Fibroblast of lung (primary cell): ENCODE measurements at places on chromosomes 12 and 14. TPM values are rescaled to one million over a fixed set of nuclear protein-coding genes. Genes with fewer than 3 reads are reported as not detected.

Gene IAPP
- not detected in 2 replicates for total RNA-seq

Gene OTX2
- total RNA-seq: not detected in 2 replicates

Gene KCNH3
- total RNA-seq: 0.17 and 0.26 TPM in 2 replicates

Gene HELB
- 2.6 and 3.1 TPM in 2 replicates for total RNA-seq

Gene KCNJ8
- total RNA-seq: 7.4 and 13.2 TPM in 2 replicates

Gene HPD
- 0.17 and 0.26 TPM in 2 replicates for total RNA-seq

Gene CCDC196
- total RNA-seq: not detected in 2 replicates

Gene IL23A
- total RNA-seq: 0.17 TPM in 1 of 2 replicates, not detected in the other

Gene NPFF
- not detected in 2 replicates for total RNA-seq

Gene CRIP1
- total RNA-seq: 1.3 and 3.0 TPM in 2 replicates

DNA sequence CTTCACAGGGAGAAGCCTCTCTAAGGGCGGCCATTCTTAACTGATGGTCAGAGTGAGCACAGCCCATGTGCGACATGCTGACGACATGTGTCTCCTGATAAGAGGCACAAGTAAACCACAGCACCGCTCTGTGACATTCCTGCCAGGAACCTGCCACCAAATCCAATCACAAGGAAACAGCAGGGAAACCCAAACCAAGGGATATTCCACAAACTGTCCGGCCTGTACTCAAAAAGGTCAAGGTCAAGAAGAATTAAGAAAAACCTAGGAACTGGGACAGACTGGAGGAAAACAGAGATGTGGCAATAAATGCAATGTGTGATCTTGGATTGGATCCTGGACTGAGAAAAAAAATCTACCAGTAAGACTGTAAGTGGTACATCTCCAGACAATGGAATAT, 91.9 kb downstream of the SYNE3 start:
- no peak for DNase-seq

- no peak for DNase-seq
Observed at GRCh38 chr12:54798651-54799050, 55.7 kb upstream of the MUCL1 start.

- DNase-seq: peak; percentile 71
Observed at GRCh38 chr12:30796313-30796780, 41.6 kb upstream of the CAPRIN2 start.

- DNase-seq: no peak
Observed at GRCh38 chr12:107263980-107264379, 170.6 kb upstream of the CRY1 start.

GRCh38 chr14:89491711-89492381, 74.8 kb upstream of the FOXN3 start:
- peak; percentile 67 for DNase-seq

DNA sequence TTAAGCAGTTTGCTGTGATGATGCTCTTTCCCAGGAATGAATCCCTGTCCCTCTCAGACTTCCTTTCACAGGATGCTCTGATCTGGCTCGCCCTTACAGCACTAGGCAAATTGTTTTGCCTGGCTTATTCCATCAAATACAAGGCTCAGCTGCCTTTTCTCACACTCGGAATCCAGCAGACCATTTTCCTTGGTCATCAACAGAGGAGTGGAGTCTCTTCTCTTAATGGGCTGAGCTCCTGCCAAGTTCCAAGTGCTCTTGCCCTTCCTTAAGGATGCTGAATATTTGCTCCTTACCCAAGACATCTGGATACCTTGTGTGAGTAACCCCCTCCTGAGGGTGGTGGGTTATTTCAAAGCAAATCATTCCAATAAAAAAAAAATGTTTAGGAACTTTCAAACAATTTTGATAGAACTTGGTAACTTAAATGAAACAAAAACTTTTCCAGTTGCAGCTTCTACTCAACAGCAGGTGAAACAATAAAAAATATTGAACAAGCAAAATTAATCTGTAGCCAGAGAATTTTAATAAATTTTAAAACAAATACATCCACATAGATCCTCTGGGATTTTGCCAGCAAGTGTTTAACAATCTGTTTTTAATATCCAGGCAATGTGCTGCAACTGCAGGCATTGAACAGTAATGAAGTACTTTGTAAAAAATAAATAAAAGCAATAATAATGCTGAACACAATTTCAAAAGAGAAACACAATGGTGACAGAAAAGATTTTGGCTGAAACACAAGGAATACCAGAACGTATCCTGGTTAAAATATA, 264.0 kb upstream of the FAR2 start:
- DNase-seq: no peak

GRCh38 chr14:92516966-92517506, 3.5 kb downstream of the RIN3 start:
- DNase-seq: no peak

DNA sequence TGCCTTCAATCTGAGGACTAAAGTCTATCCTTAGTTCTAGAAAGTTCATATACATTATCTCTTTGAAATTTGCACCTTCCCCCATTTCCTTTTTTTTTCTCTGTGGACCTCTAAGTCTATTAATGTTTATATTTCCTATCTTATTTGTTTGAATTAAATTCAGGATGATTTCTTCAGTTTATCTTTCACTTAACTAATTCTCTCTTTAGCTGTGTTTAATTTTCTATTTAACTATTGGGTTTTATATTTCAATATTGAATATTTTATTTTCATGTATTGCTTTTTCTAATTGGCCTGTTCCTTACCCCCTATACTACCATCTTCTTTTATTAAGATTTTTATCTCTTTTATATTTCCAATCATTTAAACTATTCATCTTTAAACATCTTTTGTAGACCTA, 9.5 kb downstream of the PLEKHG3 start:
- DNase-seq: no peak

- DNase-seq: no peak
Observed at GRCh38 chr14:56751471-56751870, 58.8 kb downstream of the OTX2 start.

DNA sequence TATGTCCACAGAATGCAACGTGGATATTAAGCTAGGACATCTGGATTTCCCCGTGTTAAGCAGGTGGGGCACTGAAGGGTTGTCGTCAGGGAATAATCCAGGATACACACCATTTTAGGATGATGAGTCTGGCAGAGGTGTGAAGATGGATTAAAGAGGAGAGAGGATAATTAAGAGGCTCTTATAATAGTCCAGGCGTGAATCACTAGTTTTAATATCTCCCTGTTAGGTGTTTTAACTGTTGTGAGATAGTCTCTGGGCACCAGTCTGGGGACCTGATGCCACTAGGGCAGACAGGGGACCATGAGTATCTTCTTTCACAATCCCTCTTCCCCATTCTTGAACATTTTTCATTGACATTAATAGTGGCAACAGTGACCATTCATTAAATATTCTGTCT, 216.7 kb downstream of the TBX5 start:
- DNase-seq: no peak

DNA sequence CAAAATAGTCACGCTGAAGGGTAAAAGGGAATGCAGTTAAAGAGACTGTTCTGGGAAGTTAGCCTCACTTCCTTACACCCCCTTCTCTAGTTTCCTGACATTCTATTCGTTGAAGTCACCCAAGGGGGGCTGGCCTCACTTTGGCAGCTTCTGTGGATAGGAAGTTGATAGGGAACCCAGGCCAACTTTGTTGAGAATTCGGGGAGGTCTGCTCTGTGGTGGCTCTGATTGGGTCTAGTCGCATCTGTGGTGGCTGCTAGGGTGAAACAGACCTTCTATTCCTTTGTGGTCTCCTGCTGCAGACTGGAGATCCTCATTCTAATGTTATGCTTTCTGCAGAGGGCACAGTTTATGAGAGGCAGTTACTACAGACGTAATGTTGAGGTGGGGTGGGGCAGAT, 28.8 kb upstream of the GZMB start:
- DNase-seq: no peak

DNA sequence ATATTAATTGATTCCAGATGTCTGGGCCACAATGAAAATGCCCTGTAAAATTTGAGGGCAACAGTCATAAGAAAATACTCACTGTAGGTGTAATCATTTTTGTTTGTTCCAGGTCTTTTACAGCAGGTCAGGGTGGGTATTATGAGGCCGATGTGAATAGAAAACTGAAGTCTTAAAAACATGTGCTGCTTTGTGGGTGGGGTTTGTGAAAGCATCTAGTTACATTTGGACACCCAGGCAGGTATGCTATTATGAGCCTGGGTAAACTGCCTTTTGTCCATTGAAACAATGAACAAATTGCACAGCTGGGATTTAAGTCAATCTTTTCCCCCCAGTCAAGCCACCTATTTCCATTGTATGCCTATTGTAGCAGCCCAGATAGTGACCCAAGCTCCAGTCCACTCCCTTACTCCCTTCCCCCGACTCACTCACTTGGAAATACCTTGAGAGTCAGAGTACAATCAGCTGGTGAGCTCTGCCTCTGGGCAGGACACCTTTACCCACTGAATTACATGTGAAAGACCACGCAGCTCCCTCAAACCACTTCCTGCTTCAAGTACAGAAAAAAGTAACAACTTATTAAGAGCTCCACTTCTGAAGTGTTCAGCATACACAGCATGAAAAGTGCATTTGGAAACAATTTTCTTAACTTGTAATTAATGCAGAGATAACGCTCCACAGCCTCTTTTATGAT, 1.8 kb downstream of the IGF1 start:
- peak; percentile 41 for DNase-seq

- DNase-seq: peak; percentile 2
Observed at GRCh38 chr14:75126121-75126544, 715 bp downstream of the NEK9 start.

GRCh38 chr14:59632381-59632780, 55.8 kb upstream of the CCDC175 start:
- peak; percentile 7 for DNase-seq

DNA sequence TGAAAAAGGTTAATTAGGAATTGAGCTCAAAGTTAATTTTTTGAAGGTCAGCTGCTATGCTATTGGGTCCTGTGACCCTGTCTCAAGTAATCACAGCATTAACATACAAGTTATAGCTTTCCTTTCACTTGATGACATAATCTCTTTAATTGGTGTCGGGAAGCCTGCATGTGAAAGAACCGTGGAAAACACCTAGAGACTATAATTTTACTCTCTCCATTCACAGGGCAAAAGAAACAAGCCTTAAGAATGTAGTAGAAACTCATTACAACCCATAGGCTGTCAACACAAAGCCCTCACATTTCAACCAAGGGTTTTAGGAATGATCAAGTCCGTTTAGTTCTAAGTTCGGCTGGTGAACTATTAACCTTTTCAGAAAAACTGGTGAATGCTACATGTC, 104.4 kb downstream of the PPM1A start:
- no peak for DNase-seq

- peak; percentile 14 for DNase-seq
Observed at GRCh38 chr14:45136399-45136798, 669 bp downstream of the FANCM start.

DNA sequence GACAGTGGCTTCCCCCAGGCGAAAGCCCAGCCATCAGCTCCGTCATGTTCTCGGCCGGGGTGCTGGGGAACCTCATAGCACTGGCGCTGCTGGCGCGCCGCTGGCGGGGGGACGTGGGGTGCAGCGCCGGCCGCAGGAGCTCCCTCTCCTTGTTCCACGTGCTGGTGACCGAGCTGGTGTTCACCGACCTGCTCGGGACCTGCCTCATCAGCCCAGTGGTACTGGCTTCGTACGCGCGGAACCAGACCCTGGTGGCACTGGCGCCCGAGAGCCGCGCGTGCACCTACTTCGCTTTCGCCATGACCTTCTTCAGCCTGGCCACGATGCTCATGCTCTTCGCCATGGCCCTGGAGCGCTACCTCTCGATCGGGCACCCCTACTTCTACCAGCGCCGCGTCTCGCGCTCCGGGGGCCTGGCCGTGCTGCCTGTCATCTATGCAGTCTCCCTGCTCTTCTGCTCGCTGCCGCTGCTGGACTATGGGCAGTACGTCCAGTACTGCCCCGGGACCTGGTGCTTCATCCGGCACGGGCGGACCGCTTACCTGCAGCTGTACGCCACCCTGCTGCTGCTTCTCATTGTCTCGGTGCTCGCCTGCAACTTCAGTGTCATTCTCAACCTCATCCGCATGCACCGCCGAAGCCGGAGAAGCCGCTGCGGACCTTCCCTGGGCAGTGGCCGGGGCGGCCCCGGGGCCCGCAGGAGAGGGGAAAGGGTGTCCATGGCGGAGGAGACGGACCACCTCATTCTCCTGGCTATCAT, 663 bp downstream of the PTGER2 start:
- no peak for DNase-seq

- DNase-seq: no peak
Observed at GRCh38 chr12:92921877-92922276, 7.2 kb downstream of the EEA1 start.

GRCh38 chr14:73237219-73237785, at the start of gene PAPLN:
Gene PAPLN (plus strand): TSS chr14:73237506. CDS start chr14:73239779, 2,273 bp downstream.
- DNase-seq: peak; percentile 25

- DNase-seq: no peak
Observed at GRCh38 chr12:62103748-62104147, 156.5 kb upstream of the USP15 start.

- peak; percentile 45 for DNase-seq
Observed at GRCh38 chr14:91872517-91873470, 5.5 kb upstream of the TC2N start.

DNA sequence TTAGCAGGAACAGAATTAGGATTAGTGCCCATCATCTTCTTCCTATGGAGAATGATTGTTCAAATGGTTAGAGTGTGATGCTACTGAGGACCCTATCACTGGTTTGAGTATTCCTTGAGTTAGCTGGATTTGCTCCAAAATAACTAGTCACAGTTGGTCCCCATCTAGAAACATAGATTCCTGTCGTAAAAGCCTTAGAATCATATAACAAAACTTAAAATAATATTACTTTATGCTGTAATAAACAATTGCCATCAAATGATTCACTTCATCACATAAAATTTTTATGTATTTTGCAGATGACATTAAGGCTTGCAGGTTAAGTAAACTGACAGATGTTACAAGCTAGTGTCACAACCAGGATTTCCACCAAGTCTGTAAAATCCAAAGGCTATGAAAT, 209.8 kb downstream of the CCER1 start:
- no peak for DNase-seq

DNA sequence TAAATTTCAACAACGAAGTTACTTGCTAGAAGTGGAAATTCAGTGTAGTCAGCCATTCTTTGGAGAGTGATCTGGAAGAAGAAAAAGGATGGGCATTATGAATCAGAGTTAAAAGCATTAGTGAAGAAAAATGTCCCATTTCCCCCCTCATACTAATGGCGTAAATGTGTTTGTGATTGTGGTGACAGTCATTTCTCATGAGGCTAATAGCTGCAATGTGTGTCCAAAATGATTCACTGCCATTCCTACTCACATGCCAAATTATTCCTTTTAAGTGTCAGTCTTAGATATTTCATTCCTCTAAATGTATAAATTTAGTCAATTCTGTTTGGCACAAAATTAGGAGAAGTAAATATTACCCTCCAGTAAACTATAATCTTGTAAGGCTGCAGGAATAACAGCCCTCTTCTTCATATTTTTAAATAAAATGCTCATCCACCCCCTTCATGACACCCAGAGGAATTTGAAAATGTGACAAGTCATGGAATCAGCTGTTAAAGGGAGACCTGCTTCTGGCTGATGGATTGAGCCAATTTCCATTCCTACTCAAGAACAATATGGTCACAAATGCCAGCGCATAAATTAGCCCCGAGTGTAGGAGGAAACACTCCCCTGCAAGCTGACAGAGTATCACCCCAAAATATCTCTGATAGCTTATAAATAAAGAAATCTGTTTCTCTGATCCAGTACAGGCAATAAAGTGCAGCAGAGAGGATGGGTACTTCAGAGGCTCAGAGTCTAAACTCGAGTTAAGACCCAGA, 912.3 kb upstream of the SEL1L start:
- no peak for DNase-seq
